Left renal pelvis (tissue), 4 donors: ENCODE measurements at places on chromosomes 3 and 15. TPM values are rescaled to one million over a fixed set of nuclear protein-coding genes. Genes with fewer than 3 reads are reported as not detected.

DNA sequence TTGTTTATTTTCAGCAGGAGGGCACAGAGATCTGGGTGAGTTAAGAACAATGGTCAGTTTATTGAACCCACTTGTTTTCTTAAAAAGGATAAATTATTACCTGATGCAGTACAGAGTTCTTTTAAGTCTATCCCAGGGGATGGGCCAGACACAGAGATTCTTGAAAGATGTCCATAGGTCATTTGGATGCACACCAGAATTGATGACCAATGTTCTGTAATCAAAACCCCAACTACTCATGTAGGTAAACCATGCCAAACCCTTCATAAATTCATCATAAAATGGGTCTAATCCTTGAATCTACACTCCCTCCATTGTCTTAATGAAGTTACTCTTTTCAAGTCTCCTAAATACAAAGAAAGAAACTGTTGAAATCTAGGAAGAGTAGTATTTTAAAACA, 273.0 kb upstream of the COL8A1 start:
- no peak for DNase-seq

CCR3 gene
- 0.27 TPM for polyA plus RNA-seq

GRCh38 chr3:64634417-64634816, 53.4 kb downstream of the ADAMTS9 start:
- no peak for DNase-seq

GRCh38 chr3:186268616-186269448, 93.2 kb downstream of the DGKG start:
- no peak for DNase-seq

GRCh38 chr15:79067072-79067833, 23.3 kb downstream of the RASGRF1 start:
- DNase-seq: peak; percentile 20

GRCh38 chr3:189781415-189781814, 150.2 kb downstream of the TP63 start:
- DNase-seq: no peak

SETD5 gene
- 103 TPM for polyA plus RNA-seq

DNA sequence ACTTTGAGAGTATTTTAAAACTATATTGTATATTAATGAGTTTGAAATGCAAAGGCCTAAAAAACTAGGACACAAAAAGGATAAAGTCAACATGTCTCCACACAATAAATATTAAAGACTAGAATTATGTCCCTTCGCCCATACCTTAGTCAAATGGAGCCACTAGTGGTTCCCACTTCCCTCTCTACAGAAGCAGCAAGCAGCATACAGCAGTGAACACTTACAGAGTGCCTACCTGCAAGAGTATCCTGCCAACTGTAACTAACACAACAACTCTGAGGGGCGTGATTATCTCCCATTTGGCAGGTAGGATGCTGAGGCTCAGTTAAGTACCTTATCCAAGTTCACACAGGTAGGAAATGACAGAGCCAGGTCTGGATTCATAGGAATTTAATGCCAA, 17.2 kb downstream of the DYNC1LI1 start:
- DNase-seq: no peak

ALDH1A2 gene
- polyA plus RNA-seq: 337 TPM

GRCh38 chr3:49017971-49018706, at the start of gene DALRD3:
Gene DALRD3 (minus strand): TSS chr3:49018580. CDS start chr3:49018564, 16 bp downstream.
- no peak for DNase-seq

CSTA gene
- polyA plus RNA-seq: 0.53 TPM

IL17RB gene
- 18.8 TPM for polyA plus RNA-seq

DNA sequence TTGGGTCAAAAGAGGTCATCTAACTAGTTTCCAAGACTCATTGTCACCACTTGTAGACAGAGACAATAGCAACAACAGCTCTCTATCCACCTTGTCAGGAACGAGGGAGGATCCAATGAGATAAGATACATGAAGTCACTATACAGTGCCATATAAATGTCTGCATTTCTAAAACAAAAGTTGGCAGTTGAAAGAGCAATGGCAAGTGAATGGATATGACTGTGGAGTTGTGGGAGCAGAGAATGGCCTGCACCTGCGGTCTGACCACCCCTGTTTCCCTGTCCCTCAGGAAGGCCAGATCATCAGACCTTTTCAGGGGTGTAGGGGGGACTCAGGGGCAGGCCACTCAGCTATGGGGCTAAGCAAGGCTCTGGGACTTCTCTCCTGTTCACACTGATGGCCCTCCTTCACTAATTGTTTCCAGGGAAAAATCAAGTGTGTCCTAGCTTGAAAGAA, 40.7 kb upstream of the PSMD6 start:
- no peak for DNase-seq

MASP1 gene
- polyA plus RNA-seq: 2.1 TPM

DNA sequence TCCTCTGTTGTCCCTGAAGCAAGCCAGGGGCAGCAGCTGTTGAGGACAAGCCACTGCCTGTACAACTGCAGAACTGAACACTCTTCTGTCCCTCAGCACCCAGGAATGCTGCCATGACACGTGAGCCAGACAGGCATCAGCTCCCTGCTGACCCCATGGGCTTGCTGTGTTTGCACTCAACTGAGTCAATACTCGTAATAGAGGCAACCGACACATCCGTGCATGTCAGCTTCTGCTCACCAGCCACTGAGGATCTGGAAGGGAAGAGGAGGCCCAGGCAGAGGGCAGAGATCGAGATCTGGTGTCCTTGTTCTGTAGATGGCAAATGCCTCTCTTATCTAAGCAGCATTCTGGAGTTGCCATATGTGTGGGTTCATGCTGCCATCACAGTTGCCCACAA, 54.3 kb upstream of the SEC61A1 start:
- DNase-seq: no peak

MESP1 gene
- 1.1 TPM for polyA plus RNA-seq

- no peak for DNase-seq
These were observed 45.8 kb downstream of the ADPGK start for GRCh38 chr15:72737723-72738122.

DNA sequence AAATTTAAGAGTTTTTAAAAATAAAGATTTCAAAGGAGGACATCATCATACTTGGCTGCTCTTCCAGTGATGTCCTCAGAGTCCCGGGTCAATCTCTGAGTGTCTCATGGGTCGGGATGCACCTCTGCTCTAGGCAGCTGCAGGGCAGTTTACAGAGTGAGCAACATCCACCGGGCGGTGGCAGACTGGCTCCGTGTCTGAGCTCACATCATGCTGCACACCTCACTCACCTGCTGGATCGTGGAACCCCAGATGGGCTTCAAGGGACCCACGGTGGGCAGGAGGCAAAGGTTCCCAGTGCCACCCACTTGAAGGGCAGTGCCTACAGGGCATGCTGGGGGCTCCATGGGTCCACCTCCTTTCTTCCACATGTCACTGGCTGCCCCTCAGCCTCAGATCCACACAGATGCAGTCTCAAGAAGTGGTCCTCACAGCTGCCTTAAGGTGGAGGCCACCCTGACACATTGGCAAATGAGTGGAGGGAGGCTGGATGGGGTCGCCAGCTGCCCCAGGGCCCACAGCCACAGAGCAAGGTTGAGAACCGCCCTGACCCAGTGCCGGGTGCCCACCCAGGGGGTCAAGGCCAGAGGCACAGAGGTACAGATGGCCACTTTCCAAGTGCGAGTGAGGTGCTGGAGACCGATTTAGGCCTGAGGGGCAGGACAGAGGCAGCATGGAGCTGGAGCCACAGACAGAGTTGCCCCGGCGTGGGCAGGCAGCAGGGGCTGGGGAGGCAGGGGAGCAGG, 25.2 kb downstream of the CYFIP1 start:
- no peak for DNase-seq

- DNase-seq: no peak
These were observed 40.4 kb upstream of the CTNNB1 start for GRCh38 chr3:41158947-41159346.

- DNase-seq: no peak
These were observed 1272.5 kb downstream of the ROBO1 start for GRCh38 chr3:78495301-78495700.

DNA sequence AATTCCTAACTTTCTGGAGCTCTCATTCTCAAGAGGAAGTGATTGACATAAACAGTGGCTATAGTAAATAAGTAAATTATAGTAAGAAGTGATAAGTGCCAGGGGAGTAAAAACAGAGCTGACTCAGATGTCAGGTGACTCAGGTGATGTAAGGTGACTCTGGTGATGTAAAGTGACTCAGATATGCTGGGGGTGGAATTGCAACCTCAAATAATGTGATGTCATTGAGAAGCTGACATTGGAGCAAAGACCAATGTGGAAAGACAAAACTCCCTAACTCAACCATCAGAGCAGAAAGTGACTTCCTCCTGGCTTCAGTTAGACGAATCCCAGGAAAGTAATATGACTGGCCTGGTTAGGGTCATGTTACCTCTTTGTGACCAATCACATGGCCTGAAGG, 144.2 kb upstream of the SNTN start:
- DNase-seq: no peak

- no peak for DNase-seq
These were observed 7.5 kb downstream of the EPHB1 start for GRCh38 chr3:134802428-134803050.

DNA sequence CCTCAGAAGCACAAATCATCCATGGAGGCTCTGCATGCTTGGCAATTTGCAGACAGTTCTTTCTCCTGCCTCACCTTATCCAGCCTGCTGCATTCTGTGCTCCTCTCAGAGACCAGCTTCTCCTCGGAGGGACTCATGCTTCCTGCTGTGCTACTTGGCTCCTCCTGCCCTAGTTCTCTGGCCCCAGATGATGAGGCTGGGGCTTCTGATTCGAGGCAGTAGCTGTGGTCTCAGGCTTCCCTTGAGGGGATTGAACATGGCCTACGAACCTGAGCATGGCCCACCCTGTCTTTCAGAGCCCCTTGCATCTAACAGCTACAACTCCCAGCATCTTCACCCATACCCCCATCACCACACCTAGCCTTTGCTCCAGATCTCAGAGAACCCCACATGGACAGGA, 6.7 kb downstream of the VIPR1 start:
- no peak for DNase-seq

MYZAP gene
- 4.0 TPM for polyA plus RNA-seq

- DNase-seq: no peak
These were observed 26.3 kb downstream of the NGRN start for GRCh38 chr15:90291679-90292356.

RARRES1 gene
- polyA plus RNA-seq: 8.2 TPM

DNA sequence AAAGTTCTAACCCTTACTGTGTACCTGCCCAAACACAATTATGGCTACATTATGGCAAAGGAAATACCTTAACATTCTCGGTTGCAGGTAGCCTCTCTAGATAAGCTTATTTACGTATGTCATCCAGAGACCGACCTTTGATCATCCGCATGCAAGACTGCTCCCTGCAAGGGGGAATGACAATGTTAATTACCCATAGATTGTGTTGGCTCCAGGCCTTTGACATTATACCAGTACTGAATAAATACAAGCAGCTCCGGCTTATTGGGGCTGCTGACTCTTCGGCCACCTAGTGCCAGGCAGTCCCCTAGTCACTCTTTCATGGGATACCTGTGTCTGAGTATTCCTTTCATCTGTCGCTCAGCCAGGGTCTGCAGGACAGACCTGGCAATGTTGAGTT, 223.5 kb downstream of the DTWD1 start:
- no peak for DNase-seq
